ENCODE measurements at places on chromosomes 6 and 20.

- no peak for DNase-seq
These were observed 37.0 kb upstream of the MCUR1 start for GRCh38 chr6:13851330-13851729.

- no peak for DNase-seq
These were observed 43.4 kb upstream of the TFAP2A start for GRCh38 chr6:10458287-10458686.

- DNase-seq: no peak
These were observed 10.8 kb upstream of the SNHG17 start for GRCh38 chr20:38445901-38446425.

DNA sequence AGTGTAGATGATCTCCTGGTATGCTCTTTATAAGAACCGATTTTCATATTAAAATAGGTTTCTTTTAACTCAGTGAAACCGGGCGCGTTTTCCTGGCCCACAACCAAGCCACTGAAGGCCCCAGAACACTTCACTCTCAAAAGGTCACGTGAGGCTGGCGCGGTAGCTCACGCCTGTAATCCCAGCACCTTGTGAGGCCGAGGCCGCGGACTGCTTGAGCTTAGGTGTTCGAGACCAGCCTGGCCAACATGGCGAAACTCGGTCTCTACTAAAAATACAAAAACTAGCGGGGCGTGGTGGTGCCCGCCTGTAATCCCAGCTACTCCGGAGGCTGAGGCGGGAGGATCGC, 402 bp upstream of the TAF8 start:
- no peak for DNase-seq

DNA sequence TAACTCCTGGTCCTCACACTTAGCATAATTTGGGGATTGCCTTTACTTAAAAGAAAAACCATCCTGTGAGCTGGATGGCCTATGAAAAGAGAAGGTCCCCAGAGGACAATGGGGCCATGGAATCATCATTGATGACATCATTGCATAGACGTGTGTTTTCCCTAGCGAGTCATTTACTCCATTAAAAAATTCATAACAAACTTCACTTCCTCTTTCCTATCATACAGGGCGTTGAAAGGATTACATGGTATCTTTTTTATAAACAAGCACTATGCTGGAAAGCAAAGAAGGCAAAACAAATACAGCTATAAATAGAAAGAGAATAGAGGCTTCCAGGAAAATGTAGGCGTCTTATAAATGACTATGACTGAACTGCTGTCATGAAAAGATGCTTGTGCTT, 11.3 kb upstream of the COL12A1 start:
- no peak for DNase-seq

GRCh38 chr20:45902199-45902701, 9.7 kb downstream of the PLTP start:
- DNase-seq: no peak
